ENCODE measurements at places on chromosomes 1 and 21.

DNA sequence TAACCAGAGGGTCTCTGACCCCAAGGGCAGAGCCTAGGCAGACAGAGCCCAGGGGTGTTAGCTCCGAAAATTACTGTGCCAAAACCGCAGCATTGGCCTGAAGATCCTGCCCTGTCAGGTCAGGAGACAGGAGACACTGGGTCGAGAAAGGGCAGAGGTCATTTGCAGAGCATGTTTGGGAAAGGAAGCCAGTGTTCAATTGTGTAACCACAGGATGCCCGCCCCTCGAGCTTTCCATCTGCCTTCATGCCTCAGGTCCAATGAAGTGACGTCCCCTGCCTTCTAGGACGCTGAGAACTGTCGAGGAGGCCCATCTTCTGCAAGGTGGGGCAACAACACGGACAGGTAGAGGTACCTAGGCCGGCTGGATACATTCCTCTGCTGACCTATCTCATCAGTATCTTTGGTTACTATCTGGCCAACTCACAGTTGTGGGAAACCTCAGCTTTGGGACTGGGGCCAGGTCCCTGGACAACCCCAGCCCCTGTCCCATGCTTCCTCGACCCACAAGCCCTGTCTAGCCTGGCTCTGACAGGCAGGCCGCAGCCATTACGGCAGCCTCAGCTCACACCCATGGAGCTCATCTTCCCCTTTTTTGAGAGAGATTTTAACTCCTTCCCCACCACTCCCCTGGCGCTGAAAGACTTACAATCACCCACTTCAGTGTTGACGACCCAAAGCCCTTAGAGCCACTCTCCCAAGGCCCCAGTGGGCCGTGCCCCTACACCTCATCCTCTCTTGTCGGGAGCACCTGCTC lies 1.3 kb downstream of the ARL8A start:
- DNase-seq, result no peak

GRCh38 chr1:108590957-108591356 lies 31.1 kb downstream of the EEIG2 start:
- DNase-seq, result no peak

- no peak for DNase-seq
These were observed 16.4 kb downstream of the INPP5B start for GRCh38 chr1:37930246-37931101.

GRCh38 chr1:46303872-46304326 lies 401 bp downstream of the UQCRH start:
- DNase-seq, result no peak

- no peak for DNase-seq
These were observed 121.3 kb upstream of the IPO9 start for GRCh38 chr1:201707656-201708055.

DNA sequence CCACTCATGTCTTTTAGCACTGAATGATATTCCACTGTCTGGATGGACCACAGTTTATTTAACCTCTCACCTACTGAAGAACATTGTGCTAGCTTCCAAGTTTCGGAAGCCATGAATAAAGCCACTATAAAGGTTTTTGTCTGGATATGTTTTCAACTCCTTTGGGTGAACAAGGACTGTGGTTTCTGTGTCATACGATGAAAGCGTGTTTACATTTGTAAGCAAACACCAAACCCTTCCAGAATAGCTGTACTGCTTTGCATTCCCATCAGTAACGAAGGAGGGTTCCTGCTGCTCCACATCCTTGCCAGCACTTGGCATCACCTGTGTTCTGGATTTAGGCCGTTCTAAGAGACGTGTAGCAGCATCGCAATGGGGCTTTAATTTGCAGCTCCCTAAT lies 10.7 kb upstream of the ARHGEF16 start:
- DNase-seq, result no peak

All from breast epithelium (tissue), 4 donors.